Activated T-helper 1 cell treated with Interleukin-2 at 50 U/mL for 16 hours (primary cell): ENCODE measurements at places on chromosomes 5 and 9.
A peak's percentile ranks its signal among the peaks of the same experiment; 100 is the strongest.

DNA sequence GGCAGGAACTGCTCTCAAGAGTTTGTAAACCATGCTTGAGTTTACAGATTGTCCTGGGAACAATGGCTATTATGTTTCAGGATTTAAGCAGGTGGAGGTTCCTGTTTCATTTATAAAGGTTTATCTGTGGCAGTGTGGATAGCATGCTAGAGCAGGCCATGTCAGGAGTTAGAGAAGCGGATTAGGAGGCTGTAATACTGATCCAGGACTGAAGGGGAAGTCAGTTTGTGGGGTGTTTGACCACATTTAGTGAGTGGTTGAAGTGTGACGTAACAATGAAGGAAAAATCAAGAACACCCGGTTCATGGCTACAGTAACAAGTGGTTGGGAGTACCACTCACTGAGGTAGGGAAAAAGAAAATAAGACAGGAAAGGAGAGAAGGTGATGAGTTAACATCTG lies 299.0 kb downstream of the TLR4 start:
- no peak for DNase-seq

DNA sequence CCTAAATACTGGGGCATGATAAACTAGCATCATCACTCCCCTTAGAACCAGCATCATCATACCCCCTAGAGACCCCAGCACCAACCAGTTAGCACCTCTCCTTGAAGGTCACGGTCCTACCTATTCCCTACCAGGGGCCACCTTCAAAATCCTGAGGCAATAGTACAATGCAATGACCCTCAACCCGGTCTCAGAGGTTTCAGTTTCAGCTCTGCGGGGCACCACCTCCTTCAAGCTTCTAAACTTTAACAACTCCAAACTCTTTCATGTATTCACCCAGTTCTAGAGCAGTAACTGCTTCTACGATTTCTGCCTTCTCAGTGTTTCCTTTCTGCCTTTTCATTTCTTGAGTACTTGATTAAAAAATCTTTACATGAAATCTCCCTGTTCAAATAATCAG lies 130.1 kb upstream of the EPB41L4A start:
- DNase-seq, result no peak

DNA sequence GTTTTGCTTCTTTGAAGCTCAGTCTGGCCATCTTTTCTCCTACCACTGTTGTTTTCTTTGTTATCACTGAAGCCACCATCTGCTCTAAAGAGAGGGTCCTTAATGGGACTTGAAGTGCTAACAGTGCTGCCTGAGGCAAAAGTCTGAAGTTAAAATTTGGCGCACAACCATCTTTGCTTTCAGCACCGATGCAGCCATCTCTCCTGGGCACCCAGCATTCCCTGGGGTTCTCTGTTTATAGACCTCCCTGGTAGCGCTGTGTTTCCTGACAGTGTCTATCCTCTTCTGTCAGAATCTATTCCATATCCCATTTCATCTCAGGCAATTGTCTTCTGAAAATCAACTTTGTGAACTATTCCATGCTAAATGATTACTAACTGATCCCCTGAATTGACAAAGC lies 491.5 kb upstream of the MPDZ start:
- no peak for DNase-seq

DNA sequence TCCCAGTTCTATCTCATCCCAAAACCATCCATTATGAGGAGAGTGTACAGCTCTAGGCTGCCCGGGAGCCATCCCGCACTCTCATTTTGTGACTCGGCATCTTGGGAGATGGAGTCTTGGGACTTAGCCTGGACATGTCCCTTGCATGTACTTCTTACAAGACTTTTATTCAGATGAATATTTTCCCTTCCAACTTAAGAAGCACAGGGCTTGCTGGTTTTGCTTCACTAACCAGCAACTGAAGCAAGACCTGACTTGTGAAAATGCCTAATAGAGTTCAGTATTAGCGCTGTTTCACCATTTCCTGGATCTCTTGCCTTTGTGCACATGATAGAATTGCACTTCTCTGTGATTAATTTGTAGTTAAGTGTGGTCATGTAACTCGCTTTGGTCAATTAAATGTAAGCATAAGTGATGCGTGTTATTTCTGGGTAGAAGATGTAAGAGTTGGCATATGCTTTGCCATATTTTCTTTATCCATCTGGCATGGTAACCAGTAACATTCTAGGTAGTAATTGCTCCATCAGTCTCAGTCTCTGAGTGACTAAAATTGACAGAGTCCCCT lies 55.8 kb downstream of the PDCD1LG2 start:
- no peak for DNase-seq

DNA sequence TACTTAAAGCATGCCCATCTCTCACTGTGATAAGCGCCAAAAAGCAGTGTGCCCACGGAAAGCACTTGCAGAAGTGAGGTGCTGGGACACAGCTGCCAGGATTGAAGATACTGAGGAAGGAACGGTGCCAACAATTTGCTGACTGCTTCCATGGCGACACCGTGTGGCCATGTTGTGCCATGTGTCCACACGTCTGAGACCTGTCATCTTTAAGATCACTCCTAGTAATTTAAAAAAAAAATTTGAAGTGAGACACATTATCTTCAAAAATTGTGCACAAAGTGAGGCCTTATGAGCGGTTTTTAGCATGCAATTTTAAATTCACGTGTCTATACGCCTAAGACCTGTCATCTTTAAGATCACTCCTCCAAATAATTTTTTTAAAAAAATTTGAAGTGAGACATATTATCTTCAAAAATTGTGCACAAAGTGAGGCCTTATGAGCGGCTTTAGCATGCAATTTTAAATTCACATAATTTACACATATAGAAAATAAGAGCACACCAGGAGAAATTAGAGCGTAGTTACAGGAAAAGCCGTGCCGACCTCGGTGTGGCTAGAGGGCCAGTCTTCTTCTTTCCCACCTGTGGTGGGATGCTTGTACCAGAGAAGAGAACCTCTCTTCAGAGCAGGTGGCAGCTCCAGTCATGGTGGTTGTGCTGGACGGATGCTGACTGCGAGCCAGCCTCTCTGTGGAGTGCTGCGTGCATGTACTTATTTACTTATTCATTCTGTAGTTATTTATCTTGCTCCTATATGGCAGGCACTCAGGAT lies 21.4 kb upstream of the FLT4 start:
- peak; percentile 15 for DNase-seq

GRCh38 chr9:93645149-93645889 lies 68.9 kb downstream of the PHF2 start:
- DNase-seq, result no peak

GRCh38 chr9:69515810-69516209 lies 156.4 kb downstream of the APBA1 start:
- DNase-seq, result no peak

DNA sequence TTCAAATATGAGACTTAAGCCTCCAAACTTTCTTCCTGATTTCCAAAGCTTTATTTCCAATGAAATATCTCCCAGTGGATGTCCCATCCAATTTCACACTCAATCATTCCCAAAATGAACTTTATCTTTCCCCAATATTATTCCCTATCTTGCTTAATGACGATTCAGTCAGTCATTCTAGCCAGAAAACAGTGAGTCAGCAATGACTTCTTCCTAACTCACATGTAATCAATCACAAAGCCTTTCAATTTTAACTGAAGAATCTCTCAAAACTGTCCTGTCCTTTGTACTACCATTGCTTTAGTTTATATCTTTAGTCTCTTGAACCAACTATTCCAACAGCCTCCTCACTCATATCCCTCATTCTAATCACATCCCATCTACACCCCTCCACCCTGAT lies 34.9 kb downstream of the NSA2 start:
- no peak for DNase-seq

GRCh38 chr9:135343136-135343535 lies 136.4 kb upstream of the PPP1R26 start:
- no peak for DNase-seq

- DNase-seq, result no peak
Measured at GRCh38 chr5:149811453-149811852, 81.3 kb downstream of the PPARGC1B start.

DNA sequence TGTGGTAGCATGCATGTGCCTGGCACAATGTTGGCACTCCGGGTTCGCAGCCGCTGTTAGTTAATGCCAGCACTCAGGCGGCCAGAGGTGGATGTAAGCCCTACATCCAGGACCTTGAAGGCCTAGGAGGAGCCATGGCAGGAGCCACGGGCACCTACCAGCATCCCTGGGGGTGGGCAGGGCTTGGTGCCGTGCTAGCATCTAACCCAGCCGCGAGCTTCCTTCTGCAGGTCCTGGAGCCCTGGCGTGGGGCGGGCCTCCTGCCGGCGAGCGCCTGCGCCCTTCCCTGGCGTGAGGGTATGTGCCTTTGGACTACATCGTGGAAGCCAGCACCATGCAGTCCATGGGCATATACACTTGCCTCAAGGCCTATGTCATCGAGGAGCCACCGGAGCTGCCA lies 53.8 kb downstream of the COL27A1 start:
- DNase-seq, result no peak

DNA sequence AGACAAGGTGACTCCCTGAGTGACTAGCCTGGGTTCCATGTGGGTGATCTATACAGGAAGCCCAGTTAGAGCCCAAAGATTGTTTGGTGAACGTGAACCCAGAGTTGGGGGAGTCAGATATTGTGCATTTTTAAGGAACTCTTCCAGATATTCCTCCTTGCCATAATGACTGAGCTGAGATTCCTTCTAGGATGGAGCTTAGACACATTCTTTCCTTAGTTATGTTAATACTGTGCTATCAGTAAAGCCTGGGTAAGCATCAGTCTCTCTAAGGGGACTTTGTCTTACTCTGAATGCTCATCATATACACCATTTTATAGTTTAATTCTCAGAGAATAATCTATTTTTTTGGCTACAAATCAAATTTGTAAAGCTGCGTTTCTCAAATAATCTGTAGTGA lies 68.1 kb downstream of the FOXB2 start:
- DNase-seq, result no peak

DNA sequence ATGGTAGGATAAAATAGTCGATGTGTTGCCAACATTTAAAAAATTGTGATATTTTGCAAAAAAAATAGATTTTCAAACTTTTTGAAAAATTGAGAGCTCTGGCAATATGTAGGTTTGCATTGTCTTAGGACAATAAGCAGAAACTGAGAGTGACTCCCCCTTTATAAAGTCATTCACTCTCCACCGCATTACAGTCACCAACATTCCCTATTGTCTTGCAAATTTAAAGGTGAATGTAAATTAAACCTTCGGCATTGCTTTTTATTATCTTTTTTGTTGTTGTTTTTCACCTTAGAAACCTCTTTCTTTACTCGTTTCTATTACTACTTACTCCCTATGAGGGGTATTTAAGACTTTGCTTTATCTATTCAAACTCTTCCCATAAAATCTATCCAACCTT lies 944.2 kb downstream of the DTWD2 start:
- no peak for DNase-seq

- DNase-seq, result no peak
Measured at GRCh38 chr9:27384262-27385014, 87.5 kb upstream of the EQTN start.

- no peak for DNase-seq
Measured at GRCh38 chr9:4748612-4749011, 7.6 kb upstream of the AK3 start.

DNA sequence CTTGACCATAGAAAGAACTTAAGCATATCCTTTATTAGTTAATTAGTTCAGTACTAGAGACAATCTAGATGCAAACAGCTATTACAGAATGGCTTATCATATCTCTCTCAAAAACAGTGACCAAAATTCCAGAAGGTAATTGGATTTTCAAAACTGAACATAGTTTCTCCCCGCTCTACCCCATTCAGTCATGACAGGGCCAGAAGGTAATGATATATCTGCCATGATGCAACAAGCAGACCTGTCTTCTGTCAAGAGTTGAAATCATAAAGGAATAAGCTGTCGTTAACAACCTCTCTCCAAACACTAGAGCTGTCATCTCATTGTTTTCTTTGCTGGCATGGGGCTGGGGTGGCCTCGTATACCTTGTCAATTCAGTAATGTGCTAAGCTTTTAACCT lies 200.5 kb upstream of the POU5F2 start:
- DNase-seq, result no peak

DNA sequence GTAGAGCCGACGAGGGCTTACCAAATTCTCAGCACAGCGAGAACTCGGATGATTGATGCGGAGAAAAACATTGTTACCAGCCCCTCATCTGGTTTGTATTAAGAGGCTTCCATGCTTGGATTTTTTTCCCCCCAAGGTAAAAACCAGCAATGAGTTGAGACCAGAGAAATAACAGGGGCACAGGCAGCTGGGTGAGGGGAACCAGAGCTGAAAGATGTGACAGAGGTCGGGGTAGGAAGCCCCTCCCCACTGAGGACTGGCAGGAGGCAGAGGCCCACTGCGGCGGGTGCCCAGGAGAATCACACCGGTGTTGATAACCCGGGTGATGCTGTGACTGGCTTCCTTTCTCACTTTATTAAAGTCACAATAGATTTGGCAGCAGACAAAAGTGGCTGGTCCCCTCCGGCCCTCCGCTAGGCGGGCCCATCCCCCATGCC lies 116.5 kb upstream of the PHYKPL start:
- DNase-seq, result no peak

DNA sequence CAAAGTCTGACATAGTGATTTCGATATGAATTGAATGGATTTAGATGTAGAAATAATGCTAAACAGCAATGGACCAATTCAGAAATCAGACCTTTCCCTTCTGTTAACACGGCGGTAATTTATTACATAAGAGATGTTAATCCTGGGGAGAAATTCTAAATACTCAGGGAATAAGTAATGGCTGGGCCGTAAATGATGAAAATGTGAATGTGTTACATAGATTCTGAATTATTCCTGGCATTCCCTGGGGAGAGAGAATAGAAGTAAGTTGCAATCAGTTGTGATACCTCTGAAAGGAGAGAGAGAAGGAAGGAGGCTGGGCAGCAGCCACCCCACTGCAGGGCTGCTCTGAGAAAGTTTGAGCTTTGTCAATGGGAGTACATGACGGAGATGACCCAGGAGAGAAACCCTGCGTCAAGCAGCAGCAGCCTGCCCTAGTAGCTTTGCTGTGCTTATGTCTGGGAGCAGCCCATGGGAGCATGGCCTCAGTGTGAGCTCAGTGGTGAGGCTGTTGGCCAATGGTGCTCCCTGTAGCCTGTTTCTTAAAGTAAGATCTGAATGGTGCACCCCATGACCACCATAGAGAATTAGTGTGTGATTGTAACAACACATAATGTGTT lies 420.1 kb downstream of the MTRR start:
- DNase-seq, result no peak

GRCh38 chr5:17670353-17670752 lies 36.1 kb downstream of the TAF11L14 start:
- no peak for DNase-seq

GRCh38 chr5:180324601-180324950 lies 28.6 kb downstream of the GFPT2 start:
- no peak for DNase-seq

DNA sequence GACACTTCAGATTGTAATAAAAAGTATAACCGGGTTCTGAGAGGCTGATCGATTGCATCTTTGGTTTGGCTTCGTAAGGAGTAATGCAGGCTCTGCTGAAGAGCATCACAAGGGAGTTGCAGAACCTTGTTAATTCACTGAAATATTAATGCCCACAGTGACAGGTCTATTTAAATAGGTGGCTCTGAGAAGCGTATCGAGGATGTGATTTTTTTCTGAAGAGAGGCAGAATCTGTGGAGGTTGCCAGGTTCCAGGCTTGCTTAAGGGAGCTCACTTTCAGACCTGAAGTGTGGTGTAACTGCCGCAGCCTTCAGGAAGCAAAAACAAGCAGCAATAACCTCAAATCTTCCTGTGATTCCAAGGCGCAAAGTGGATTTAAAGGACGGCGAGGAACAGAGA lies 80.3 kb downstream of the ANKRD33B start:
- no peak for DNase-seq

- no peak for DNase-seq
Measured at GRCh38 chr9:94198414-94198813, 60.7 kb upstream of the ZNF169 start.
